Activated naive CD4-positive, alpha-beta T cell treated with anti-CD3 and anti-CD28 coated beads, Interleukin-2, amount 50 U/mL, for 72 hours (primary cell): ENCODE measurements at places on chromosomes 13 and 19.

GRCh38 chr19:31099515-31100205, 249.6 kb downstream of the TSHZ3 start:
- DNase-seq, result no peak

- peak; percentile 68 for DNase-seq
These were observed 26.8 kb upstream of the CEACAM21 start for GRCh38 chr19:41548954-41549688.

DNA sequence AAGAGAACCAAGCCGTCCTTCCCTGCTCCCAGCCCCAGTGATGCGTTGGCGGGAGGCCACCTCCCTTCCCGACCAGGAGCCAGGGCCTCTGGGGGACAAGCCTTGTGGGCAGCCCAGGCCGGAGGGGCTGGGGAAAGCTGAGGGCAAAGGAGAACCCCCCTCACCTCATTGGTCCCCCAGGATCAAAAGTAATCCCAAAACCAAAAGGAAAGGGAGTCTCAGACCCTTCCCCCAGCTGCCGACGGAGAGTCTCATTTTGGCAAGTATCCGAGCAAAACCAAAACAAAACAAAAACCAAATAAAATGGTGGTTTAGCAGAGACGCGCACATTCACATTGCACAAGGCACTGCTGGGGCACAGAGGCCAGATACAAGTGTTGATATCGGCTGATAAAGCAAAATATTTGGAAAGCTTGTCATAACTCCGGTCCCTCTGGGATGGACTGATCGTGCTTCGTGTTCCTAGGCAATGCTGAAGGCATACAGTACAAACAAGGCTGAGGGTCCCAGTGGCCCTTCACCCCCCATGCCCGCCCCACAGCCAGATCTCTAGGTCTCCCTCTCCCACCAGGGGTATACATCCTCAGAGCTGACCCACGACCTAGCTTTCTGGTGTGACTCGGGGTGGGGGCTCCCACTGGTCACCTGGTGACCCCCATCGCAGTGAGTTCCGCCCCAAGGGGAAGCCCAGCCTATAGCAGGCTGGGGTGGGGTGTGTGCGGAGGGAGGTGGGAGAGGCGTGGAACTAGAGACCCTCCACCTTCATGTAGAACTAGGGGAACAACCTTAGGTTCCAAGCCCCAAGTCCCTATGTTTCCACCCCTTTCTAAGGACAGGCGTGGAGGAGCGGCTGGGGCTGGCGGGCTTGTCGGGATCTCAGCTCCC, 2.1 kb downstream of the CEBPA start:
- no peak for DNase-seq

GRCh38 chr13:31697290-31697689, 42.0 kb upstream of the RXFP2 start:
- no peak for DNase-seq

- no peak for DNase-seq
These were observed 47.3 kb downstream of the MPHOSPH8 start for GRCh38 chr13:19680751-19681150.

DNA sequence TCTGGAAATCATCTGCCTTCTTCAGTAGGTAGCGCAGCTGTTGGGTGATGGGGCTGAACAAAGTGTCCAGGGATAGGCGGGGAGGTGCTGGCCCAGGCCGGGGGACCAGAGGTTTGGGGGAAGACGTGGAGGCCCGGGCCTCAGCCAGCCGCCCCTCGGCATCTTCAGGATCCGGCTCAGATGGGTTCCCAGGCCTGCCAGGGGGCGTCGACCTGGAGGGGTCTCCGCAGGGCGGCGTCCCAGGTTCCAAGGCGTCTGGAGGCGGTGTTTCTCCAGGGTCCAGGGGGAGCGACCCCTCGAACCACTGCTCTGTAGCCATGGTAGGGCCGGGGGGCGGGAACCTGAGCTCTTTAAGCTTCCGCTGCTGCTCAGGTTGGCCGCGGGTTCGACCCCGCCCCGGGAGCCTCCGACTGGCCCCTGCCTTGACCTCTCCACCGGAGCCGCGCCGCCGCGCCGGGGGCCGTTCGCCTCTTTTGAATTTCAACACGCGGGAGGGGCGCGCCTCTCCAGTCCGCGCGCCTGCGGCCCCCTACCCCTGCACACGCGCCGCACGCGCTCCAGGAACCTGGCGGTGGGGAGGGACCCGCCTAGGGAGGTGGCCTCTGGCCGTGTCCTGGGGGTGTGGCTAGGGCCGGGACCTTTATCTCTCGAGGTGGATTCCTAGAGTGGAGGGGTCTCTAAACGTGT, at the start of gene C19orf67:
C19orf67 (minus strand) TSS at position 475 of the 687 bp plus-strand sequence; CDS start at position 319, 156 bp downstream.
- no peak for DNase-seq

DNA sequence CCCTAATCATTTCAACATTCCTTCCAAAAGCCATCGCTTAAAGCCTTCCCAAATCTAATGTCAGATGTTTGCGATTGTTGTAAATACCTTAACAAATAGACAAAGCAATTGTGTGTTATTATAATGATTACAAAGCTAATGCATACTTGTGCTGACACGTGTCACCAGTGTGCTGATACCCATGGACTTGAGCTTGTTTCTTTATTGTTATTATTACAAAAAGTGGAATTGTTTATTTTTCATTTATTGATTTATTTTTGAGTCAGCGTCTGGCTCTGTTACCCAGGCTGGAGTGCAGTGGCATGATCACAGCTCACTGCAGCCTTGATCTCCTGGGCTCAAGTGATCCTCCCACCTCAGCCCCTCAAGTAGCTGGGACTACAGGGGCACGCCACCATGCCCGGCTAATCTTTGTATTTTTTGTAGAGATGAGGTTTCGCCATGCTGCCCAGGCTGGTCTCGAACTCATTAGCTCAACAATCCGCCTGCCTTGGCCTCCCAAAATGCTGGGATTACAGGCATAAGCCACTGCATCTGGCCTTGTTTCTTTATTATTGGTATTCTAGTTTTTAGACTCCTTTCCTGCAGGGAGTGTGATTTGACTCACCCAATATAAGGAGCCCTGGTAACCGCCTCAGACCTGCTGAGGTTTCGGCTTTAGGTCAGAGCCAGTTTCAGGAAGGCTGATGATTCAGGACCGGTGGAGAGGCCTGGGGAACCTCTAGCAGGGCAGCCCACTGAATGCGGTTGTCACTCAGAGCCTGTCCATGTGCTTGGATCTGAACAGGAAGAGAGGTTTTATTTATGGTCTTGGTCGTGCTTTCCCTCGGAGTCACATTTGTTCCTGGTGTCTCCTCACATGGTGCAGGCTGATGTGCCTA, 2.1 kb upstream of the FBXO17 start:
- peak; percentile 72 for DNase-seq

DNA sequence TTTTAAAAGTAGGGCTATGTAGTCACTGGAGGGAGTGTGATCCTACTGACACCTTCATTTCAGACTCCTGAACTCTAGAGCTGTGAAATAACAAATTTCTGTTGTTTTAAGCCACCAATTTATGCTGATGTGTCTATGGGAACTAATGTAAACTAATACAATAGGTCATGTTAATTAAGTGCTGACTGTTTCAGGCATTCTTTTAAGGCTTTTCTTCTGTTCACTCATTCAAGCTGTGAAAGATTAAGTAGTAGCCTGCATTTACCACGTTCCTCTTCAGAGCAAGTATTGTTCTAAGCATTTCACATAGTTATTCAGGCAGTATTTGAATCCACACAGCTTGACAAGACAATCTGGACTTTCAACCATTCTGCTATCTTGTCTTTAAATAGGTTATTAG, 1135.0 kb downstream of the SLITRK1 start:
- no peak for DNase-seq

DNA sequence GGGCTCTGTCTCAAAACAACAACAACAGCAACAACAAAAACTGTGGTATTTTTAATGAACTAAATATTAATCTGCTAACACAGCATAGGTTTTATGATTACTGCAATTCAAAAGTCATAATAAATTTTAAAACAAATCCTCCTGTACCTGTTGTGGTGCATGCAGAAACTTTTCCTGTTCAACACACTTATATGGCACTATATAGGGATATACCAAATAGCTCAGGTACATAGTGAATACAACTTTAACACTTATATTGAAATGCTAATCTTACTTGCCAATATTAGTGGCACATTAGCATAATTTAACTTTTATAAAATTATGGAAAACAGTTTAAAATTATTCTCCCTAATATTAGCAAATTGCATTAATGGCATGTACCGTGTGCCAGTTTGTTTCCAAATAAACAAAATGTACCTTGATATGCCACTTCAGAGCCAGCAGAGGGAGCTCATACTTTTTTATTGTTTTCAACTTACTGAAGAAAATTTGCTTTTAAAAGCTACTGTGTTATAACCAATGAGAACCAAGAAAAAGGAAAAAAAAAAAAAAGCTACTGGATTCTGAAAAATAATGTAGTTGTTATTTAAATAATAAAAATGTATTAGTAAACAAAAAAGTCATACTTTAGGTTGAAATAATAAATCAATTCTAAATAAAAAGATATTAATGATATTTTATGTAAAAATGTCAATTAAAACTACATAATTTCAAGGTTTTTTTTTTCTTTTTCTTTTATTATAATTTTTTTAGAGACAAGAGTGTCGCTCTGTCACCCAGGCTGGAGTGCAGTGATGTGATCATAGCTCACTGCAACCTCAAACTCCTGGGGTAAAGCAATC, 18.0 kb upstream of the RBM26 start:
- DNase-seq, result no peak

- DNase-seq, result no peak
These were observed 1.4 kb downstream of the KCTD15 start for GRCh38 chr19:33797802-33798671.

DNA sequence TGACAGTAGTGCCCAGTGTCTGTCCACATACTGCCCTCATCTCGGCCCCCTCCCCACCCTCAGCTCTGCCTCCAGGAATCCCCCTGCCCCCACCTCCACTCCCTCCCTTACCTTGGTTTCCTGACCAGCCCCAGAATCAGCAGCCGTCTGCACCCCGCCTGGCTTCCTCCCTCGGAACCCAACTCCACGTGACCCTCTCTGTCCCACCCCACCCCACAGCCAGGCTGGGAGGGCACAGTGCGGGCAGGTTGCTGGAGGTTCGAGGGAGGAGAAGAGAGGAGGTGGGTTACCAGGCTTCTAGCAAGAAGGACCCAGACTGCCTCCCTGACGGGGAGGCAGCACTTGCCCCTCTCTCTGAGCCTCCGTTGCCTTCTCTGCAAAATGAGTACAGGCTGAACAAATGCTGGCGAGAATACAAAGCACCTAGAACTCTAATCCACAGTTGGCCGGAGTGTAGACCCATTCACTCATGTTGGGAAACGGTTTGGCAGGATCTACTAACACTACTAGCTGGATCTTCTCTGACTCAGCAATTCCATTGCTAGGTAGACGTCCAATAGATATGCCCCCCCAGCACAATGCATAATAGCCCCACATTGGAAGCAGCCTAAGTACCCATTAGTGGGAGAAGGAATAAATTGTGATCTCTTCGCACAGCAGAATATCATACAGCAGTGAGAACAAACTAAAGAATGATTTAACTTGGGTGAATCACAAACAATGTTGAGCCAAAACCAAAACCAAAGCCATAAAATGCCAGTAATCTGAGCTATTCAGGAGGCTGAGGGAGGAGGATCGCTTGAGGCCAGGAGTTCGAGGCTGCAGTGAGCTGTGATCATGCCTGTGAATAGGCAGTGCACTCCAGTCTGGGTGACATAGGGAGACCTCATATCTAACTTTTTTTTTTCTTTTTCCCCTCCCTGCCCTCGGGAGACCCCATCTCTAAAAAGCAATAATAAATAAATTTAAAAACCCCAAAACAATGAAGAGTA, at the start of gene RASAL3:
RASAL3 (minus strand) TSS at position 151 of the 992 bp plus-strand sequence. CDS start 186 bp downstream, outside the sequence.
- DNase-seq, result peak; percentile 59

DNA sequence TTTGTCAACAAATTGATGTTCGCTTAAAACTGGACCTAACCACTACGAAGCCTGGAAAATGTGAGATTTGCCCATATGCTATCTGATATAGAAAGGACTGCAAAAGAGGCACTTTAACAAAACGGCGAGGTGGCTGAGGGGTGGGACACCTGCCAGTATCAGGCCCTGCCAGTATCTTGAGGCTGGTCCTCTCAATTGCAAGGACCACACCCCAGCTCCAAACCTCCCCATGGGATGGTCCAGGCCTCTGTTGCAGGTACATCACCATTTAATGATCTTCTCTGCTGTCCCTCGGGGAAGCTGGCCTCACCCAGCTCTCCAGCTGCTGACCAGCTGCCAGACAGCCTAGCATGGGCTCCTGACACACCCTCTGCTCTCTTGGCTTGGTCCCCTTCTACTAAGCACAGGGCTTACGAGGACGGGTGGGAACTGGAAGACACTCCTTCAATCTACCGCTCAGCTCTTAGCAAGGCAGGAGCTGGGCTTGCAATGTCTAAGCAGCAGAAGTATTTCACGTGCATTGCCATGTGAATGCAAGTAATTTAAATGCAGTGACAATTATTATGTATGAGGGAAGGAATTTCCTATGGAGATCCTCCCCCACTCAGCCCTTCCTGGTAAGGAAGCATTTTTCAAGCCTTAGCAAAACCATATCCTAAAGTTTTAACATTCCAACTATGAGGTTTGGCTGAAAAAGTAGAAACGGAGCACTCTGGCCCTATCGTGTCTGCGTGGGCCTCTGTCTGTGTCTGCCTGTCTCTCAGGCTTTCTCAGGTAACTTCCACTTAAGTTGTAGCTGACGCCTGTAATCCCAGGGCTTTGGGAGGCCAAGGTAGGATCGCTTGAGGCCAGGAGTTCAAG, 63.9 kb downstream of the LATS2 start:
- no peak for DNase-seq

GRCh38 chr19:925526-926322, at the start of gene ARID3A:
ARID3A (plus strand) TSS chr19:926035; CDS start chr19:929529, 3,494 bp downstream.
- peak; percentile 80 for DNase-seq

- DNase-seq, result no peak
These were observed 9.1 kb downstream of the ZNF653 start for GRCh38 chr19:11496391-11497163.

DNA sequence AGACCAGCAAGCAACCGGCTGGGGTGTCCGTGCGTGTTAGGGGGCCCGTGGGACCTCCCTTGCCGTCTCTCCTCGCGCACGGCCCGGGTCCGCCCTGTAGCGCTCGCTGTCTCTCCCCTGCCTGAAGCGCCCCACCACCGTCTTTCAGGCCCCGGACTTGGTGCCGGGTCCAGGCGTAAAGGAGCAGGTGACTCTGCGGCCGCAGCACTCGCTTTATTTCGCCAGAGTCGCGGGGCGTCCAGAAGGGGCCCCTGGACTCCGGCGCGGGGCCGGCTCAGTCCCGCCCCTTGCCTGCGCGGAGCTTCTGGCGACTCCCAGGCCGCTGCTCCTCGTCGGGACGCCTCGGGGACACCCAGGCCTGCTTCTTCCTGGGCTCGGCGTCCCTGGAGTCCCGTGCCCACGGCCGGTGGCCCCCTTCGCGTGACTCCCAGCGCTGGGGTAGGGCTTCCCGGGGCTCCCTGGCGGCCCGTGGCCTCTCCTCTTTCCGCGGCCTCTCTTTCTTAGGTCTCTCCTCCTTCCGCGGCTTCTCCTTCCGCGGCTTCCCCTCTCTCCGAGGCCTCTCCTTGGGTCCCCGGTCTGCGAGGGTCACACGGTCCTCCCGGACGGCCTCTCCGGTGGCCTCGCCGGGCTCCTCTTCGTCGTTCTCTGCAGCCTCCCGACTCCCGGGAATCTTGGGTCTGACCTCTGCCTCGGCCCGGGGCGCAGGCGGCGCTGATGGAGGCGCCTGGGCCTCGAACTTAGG, 3.1 kb downstream of the AMH start:
- no peak for DNase-seq

GRCh38 chr13:51363625-51364024, 24.1 kb downstream of the SERPINE3 start:
- DNase-seq, result no peak
